ENCODE measurements at places on chromosomes 16 and 17. TPM values are rescaled to one million over a fixed set of nuclear protein-coding genes. Genes with fewer than 3 reads are reported as not detected.

The SPIRE2 gene
- 34.2 TPM for polyA plus RNA-seq

The TTYH2 gene
- polyA plus RNA-seq = 1.2 TPM

The CLEC18B gene
- not detected for polyA plus RNA-seq

The SLC38A8 gene
- not detected for polyA plus RNA-seq

The GRB7 gene
- polyA plus RNA-seq = 13.2 TPM

The BRIP1 gene
- polyA plus RNA-seq = 1.5 TPM

The CLDN7 gene
- polyA plus RNA-seq = 181 TPM

The HSPB9 gene
- not detected for polyA plus RNA-seq

The PITPNM3 gene
- polyA plus RNA-seq = 4.6 TPM

The SMIM5 gene
- polyA plus RNA-seq = 6.0 TPM

The DNAI2 gene
- 0.10 TPM for polyA plus RNA-seq

The CETP gene
- polyA plus RNA-seq = not detected

The UTS2R gene
- not detected for polyA plus RNA-seq

The CMTM2 gene
- not detected for polyA plus RNA-seq

The LRRC37A3 gene
- 2.2 TPM for polyA plus RNA-seq

The CD300LB gene
- 0.38 TPM for polyA plus RNA-seq

The CNGB1 gene
- not detected for polyA plus RNA-seq

The BCAS3 gene
- 9.0 TPM for polyA plus RNA-seq

The NOMO2 gene
- 76.3 TPM for polyA plus RNA-seq

The DNASE1L2 gene
- polyA plus RNA-seq = not detected

The NPIPB13 gene
- polyA plus RNA-seq = 0.92 TPM

The METTL16 gene
- 7.2 TPM for polyA plus RNA-seq

The FAM171A2 gene
- polyA plus RNA-seq = not detected

The CLDN9 gene
- not detected for polyA plus RNA-seq

The CD300E gene
- not detected for polyA plus RNA-seq

The RUNDC3A gene
- 0.46 TPM for polyA plus RNA-seq

The ORMDL3 gene
- polyA plus RNA-seq = 43.9 TPM

The FSCN2 gene
- not detected for polyA plus RNA-seq

The HOXB3 gene
- polyA plus RNA-seq = 10.2 TPM

The DOK4 gene
- polyA plus RNA-seq = 147 TPM

The KIF2B gene
- polyA plus RNA-seq = not detected

The KRT12 gene
- polyA plus RNA-seq = 1.3 TPM

The KRT33B gene
- not detected for polyA plus RNA-seq

The SLC35G6 gene
- polyA plus RNA-seq = not detected

The AIPL1 gene
- polyA plus RNA-seq = not detected

The C17orf113 gene
- 0.66 TPM for polyA plus RNA-seq

The NLRC3 gene
- not detected for polyA plus RNA-seq

The HSD11B2 gene
- polyA plus RNA-seq = 353 TPM

The SKAP1 gene
- 1.8 TPM for polyA plus RNA-seq

The NTHL1 gene
- polyA plus RNA-seq = 35.6 TPM

The KRT31 gene
- polyA plus RNA-seq = not detected

The SOX15 gene
- not detected for polyA plus RNA-seq

The GP2 gene
- 3.5 TPM for polyA plus RNA-seq

The ULK2 gene
- 4.6 TPM for polyA plus RNA-seq

The CHST4 gene
- polyA plus RNA-seq = 0.07 TPM

The PLLP gene
- 4.2 TPM for polyA plus RNA-seq

The KRT25 gene
- not detected for polyA plus RNA-seq

The SCNN1G gene
- 3.0 TPM for polyA plus RNA-seq

The DHRS7C gene
- not detected for polyA plus RNA-seq

The TNS4 gene
- 1.8 TPM for polyA plus RNA-seq

The NOD2 gene
- 0.23 TPM for polyA plus RNA-seq

The CNP gene
- polyA plus RNA-seq = 25.2 TPM

The NOG gene
- polyA plus RNA-seq = not detected

The TUBG2 gene
- polyA plus RNA-seq = 1.2 TPM

The NPTX1 gene
- polyA plus RNA-seq = 0.69 TPM

The CHCT1 gene
- polyA plus RNA-seq = not detected

The NDUFB10 gene
- polyA plus RNA-seq = 369 TPM

The DDX28 gene
- 3.0 TPM for polyA plus RNA-seq

The SETD6 gene
- polyA plus RNA-seq = 4.6 TPM
